Effector memory CD4-positive, alpha-beta T cell (primary cell): ENCODE measurements at places on chromosomes 4 and X.

- no peak for DNase-seq
These were observed 53.0 kb downstream of the COQ2 start for GRCh38 chr4:83231620-83232076.

DNA sequence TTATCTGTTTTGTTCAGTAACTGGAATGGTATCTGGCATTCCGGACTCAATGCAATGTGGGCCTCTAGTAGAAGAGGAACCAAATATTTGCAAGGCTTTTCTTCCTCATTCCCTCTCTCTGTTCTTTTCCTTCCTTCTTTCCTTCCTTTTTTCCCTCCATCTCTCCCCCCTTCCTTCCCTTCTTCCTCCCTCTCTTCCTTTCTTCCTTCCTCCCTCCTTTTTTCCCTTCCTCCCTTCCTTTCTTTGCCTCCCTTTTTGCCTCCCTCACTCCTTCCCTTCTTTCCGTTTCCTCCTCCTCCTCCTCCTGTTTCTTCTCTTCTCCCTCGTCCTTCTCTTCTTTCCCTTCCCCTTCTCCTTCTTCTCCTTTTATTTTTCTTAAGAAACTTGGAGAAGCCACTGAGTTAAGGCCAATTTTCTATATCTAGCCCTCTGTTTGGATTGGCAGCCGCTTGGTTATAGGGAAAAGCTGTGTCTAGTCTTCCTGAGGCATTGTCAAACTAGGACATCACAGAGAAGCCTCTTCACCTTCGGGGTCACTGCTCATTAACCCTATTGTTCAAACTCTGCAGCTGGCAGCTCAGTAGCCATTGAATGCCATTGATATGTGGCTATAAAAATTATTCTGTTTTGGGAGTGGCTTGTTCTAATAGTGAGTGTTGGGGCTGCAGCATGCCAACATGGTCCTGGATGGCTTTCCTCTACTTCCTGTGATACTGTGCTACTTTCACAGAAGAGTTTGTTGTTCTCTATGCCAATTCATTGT, 95.9 kb downstream of the CFAP299 start:
- DNase-seq = no peak

DNA sequence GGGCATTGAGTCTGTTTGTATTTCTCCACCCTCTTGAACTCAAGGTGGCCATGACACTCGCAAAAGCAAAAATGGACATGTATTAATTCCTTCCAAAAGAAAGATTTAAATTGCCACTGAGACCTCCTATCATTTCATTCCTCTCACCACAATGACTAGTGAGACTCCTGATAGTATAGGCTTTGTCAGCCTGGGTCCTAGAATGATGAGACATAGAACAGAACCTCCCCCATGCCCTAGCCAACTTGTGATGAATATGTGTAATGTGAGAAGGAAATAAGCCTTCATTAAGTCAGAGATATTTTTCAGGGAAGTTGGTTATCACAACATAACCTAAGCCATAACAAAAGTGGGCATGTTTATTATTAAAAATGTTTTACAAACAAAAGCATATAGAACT, 62.5 kb downstream of the ASB9 start:
- no peak for DNase-seq

DNA sequence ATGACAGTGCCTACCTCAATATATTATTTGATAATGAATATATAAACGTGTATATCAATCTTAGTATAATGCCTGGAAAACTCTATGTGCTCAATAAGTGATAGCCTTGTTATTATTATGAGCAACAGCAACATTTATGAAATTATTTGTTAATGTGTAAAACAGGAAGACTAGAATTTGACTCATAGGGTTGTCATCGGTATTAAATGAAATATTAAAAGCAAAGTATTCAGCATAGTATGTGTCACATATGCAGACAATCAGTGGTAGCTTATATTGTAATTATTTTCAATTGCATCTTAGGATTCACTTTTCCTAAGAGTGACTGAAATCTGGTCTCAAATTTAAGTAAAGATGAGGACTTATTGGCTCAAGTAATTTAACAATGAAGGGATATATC, 24.6 kb downstream of the SPANXD start:
- DNase-seq = no peak

GRCh38 chr4:83252782-83253405, 31.7 kb downstream of the COQ2 start:
- peak; percentile 48 for DNase-seq

- no peak for DNase-seq
These were observed 26.5 kb downstream of the HCCS start for GRCh38 chrX:11137543-11138139.

DNA sequence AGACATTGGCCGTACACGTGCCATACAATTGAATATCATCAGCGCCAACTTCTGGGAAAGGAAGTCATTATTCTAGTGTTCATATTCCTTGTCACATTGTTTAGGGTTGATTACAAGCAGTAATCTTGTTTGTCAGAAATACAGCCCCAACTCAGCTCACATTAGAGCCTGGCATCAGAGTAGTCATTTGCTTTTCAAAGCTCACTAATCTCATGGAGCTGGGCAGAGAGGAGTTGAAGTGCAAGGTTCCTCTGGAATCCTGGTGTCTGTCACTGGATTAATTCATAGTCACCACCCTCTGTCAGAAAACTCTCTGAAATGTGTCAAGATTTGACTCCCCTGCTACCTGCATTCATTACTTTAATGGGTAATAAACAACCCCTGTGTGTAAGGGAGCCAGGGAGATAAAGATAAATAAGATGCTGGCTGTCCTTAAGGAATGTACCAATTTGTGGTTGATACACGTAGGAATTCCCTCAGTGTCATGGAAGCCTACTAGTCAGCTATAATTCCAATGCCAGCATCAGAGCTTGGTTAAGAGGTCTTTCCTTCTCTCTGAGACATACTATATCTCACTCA, 43.7 kb upstream of the S100G start:
- DNase-seq = no peak

DNA sequence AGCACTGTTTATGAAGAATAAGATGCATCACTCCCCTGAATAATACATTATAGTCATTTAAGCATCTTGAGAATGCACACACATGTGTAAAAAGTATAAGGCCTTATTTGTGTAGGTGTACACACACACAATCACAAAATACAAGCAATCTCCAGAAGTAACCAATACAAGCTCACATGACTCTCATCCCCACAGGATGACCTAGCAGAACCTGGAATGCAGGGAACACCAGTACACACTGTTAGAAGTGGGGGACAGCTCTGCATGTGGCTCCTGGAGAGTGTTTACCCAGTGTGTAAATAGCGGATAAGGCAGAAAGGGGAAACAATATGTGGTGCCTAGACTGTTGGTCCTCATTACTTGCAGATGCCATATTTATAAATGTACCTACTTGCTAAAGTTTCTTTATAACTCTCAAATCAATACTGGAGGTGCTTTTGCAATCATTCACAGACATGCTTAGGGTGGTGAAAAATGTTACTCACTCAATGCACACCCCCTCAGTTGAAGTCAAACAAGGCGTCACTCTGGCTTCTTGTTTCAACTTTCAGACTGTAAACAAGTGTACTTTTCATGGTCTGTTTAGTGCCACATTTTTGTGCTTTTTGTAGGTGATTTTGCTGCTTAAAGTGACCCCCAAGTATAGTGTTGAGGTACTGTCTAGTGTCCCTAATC, 73.1 kb downstream of the MAGEB17 start:
- no peak for DNase-seq

DNA sequence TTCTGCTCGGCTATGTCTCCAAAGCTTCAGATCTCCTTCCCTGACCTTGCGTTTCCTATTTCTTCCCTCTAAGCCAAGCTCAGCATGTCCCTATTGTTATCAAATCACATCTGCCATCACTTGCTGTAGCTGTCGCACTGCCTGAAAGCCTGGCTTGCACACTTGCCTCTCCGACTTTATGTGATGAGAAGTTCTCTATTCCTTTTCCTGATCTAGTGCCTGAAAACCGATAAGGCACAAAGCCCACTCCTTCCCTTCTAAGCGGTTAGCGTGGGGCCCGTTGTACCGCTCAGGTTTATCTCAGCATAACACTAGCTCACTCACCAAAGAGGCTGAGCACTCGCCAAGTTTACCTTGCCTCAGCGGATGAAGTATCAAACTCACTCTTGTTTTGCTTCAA, 816 bp downstream of the NMU start:
- DNase-seq = no peak

GRCh38 chr4:184635381-184635780, 13.9 kb downstream of the CASP3 start:
- DNase-seq = no peak

- no peak for DNase-seq
These were observed 35.9 kb upstream of the CXCL8 start for GRCh38 chr4:73704314-73705055.

- no peak for DNase-seq
These were observed 30.1 kb downstream of the NOP14 start for GRCh38 chr4:2932951-2933565.

DNA sequence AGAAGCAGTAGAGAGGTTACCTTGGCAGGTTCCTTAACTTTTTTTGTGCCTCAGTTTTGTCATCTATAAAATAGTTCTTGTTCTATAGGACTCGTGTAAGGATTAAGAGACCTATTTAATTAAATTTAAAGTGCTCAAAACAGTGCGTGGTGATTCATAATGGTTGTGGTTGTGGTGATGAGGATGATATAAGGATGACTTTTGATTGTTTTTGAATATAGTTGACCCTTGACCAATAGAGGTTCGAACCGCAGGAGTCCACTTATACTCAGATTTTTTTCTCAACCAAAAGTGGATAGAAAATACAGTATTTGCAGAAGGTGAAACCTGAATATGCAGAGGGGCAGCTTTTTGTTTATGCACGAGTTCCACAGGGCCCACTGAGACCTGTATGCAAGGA, 14.6 kb downstream of the SMAD1 start:
- DNase-seq = no peak

- DNase-seq = no peak
These were observed 457 bp upstream of the RAB9A start for GRCh38 chrX:13688384-13688957.

DNA sequence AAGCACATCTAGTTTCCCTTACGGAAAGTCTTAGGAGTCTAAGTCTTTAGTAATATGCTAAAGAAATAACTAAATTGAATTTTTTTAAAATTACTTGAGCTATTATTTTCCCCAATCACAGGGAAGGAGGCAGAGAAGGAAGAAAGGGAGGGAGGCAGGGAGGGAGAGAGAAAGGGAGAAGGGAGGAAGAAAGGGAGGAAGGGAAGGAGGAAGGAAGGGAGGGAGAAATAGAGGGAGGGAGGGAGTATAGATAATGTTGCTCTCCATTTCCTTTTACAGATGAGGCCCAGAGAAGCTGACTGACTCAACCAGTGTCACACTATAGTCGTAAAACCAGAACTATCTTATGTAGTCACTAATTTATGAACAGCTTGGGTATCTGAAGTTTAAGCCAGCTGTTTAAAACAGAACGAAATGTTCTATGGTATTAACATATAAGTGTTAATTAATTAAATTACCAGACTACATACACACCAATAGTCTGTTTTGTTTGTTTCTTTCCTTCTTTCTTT, 14.6 kb downstream of the SH3RF1 start:
- DNase-seq = no peak

DNA sequence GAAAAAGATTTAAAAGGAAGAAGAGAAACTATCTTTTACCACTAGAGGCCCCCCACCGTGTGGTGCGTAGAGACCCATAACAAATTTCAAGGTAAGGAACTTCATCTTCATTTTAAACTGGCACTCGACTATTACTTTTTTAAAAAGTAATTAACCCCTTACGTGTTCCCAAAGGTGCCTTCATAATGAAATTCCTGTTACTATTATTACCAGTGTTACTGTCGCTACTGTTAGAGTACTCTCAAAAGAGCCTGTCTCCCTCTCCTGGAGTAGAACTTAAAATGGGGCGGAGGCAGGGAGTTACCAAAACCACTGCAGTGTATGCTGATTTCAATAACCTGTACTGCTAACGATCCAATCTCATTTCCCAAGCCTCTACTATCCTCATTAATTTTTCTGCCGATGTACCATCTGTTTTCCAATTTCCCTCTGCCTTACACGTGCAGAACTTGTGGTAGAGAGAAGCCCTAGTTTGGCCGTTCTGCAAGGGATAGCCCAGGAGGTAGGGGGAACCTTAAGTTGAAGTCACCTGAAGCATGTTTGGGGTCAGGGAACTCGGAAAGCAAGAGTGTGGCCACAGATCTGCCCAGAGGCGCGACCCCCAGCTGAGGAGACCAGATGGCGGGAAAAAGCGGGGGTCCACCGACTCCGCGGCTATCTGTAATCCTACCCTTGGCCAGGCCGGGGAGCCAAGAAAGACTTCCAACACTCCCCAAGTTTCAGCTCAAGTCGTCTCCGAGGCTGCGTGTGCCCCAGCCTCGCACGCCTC, 720 bp upstream of the STK26 start:
- DNase-seq = no peak

GRCh38 chr4:30103455-30103854, 616.7 kb upstream of the PCDH7 start:
- DNase-seq = no peak

DNA sequence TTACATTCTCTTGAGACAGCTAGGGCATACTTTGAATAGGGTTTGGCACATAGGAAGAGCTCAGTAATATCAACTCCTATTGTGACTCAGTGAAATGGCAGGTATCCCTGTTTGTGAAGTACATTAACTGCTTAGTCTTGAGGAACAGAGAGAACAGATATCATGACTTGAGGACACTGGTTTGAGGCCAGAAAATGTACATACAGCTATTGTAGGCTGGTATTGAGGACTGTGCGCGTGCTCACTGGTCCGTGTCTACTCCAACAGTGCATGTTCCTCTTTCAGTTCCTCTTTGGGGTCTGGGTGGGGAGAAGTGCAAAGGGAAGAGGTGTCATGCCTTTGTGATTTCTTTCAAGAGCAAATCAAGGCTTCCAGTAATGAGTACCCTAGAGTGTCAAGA, 34.6 kb upstream of the TBC1D9 start:
- no peak for DNase-seq

DNA sequence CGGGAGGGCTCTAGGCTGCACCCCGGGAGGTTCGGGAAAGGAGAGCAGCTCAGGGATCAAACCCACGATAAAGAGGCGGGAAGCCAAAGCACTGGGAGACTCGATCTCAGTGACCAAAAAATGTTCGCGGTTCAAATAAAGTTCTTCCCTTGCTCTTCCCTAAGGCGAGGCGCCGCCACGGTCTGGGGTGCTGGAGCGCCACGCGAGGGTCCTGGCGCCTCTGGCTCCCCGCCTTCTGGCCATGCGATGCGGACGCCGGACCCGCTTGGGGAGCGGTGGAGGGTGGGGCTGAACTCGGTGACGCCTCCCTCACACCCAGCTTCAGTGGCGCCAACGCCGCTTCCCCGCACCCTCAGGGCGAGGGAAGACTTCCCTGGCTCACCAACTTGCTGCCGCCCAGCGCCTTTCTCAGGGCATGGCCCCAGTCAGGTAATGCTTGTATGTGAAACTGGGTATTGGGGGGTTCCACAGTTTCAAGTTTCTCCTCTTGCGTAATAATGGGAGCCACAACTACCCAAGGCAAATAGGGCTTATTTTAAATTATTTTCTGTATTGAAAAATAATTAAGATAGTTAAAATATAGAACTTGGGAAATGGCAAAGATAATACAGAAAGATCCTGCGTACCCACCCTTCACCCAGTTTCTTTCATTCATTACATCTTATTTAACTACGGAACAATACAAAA, at the start of gene QRFPR:
TSS of gene QRFPR (minus strand) at position 243 of the 687 bp plus-strand sequence. CDS start 371 bp downstream, outside the sequence.
- DNase-seq = no peak

GRCh38 chrX:101787934-101788333, 128.3 kb upstream of the ARMCX2 start:
- no peak for DNase-seq

DNA sequence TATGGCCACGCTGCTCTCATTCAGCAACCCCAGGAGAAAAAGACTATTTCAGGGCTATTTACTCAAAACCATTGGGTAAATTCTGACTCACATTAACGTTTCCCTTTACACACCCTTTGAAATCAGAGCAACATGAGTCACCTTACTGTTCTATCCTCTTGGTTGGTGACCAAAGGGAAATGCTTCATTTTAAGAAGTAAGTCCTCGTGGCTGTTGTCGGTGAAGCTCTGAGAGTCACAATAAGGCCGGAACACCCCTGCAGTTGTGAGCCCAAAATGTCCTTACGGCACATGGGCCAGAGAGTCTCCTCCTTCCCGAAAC, 56.3 kb upstream of the SPRY1 start:
- DNase-seq = no peak
